Activated T-cell treated with anti-CD3 and anti-CD28 coated beads for 48 hours (primary cell): ENCODE measurements at places on chromosomes 4 and X.

- DNase-seq, result no peak
Observed at GRCh38 chr4:150240011-150240410, 161.8 kb downstream of the DCLK2 start.

- no peak for DNase-seq
Observed at GRCh38 chrX:19593690-19594089, 78.4 kb upstream of the MAP3K15 start.

DNA sequence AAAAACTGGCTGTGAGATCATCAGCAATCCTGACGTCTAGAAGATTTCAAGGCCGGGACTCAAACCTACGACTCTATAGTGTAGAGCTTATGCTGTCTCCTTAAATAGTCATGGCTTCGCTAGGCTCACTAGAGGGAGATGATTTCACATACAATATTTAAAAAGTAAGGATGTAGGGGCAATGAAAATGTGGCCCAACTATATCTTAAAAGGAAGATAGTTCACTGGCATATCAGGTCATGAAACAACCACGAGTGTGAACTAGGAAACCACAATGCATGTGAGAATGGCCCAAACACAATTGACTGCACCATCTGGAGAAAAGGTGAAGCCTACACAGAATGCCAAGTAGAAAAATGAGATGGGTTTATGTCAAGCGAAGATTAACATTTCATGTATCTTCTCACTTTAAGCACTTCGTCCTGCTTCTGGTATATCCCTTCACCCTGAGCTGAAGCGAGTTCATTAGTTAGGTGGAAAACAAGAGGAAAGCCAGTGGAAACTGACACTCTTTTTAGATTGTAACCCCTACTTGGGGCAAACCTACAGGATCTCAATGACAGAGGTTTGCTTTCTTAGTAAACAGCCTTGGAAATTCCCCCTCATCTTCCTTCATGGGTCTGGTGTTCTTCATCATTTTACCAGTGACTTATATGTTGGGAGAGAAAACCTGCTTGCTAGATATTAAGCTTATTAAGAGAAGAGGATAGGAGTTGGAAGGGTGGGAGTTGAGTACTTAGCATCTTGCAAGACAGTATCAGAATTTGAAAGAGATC, 17.4 kb downstream of the FAM9C start:
- DNase-seq, result no peak

DNA sequence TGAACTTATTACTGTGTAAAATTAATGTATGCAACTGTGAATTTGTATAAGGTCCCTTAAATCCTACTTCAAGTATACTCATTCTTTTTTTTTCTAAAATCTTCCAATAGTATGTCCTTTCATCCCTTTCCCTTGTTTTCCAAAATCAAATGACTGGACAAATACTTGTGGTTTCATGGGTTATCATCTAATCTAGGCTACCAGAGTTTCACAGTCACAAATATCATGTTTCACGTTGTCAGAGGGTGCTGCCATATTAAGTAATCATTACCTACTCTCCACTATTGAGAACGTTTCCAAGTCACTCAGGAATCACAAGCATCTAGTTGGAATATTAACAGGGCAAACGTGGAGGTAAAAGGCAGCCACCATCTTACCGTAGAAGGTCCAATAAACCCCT, 1235.0 kb upstream of the TENM3 start:
- no peak for DNase-seq

DNA sequence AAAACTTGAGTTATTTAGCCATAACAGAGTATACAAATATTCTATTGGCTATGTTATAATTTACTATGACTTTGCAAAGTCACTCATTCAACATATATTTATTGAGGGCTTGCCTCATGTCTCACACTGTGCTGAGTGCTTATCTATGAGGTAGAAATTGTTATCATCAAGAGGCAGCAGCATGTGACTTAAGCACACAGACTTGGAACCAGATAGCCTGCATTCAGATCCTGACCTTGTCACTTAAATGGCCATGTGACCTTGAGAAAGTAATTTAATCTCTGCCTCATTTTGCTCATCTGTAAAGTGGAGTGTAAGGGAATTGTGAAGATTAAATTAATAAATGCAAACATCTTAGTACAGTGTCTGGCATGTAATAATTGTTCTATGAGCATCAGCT, 10.1 kb upstream of the EXOSC9 start:
- no peak for DNase-seq
